CD4-positive, alpha-beta memory T cell (primary cell): ENCODE measurements at places on chromosomes 16 and 17.

- no peak for DNase-seq
These were observed 134.9 kb downstream of the SOCS1 start for GRCh38 chr16:11121083-11121608.

DNA sequence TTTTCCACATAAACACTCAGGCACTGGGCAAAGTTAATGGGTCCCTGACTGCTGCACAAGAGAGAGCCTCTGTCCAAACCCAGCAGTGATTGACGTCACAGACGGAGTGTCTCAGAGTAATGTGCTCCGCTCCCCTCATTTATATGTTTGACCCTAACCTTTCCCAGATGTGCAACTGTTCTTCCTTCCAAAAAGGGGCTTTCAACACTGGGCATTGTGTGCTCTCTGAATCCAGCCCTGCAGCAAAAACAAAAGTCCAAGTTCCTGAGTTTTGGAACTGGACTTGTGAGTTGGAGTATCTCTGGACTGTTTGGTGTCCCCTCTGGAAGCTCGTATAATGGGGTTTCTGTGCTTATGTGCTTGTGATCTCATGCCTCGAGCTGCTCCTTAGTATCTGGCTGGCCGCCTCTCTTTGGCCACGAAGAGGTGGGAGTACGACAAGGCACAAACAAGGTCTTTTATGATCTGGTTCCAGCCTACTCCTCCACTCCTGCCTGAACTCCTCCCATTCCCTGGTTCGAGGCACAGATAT lies 76.4 kb upstream of the SMIM36 start:
- DNase-seq = no peak

- no peak for DNase-seq
These were observed 5.1 kb upstream of the CPSF4L start for GRCh38 chr17:73266796-73267195.

- DNase-seq = no peak
These were observed 9.0 kb upstream of the C16orf95 start for GRCh38 chr16:87326151-87326571.

GRCh38 chr16:47728205-47728604 lies 267.1 kb downstream of the PHKB start:
- DNase-seq = no peak

DNA sequence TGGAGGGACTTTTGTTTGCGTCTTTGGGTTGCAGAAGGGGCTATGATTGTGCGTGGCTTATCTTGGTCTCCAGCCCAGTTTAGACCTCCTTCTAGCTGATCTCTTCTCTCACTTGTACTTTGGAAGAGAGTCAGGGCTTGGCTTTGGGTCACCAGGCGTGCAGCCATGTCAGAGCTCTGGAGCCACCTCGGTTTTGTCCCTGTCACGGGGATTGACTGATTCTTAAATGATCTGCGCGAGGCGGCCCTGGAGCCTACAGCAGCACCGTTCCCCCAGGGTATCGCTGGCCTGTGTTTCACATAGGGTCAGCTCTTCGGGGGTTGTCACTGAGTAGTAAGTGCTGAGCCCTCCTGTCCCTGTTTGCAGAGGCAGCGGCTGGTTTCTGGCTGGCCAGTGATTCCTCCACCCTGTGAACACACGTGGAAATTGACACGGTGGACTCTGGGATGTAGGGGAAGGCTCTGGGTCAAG lies 209.8 kb upstream of the CHMP6 start:
- no peak for DNase-seq

DNA sequence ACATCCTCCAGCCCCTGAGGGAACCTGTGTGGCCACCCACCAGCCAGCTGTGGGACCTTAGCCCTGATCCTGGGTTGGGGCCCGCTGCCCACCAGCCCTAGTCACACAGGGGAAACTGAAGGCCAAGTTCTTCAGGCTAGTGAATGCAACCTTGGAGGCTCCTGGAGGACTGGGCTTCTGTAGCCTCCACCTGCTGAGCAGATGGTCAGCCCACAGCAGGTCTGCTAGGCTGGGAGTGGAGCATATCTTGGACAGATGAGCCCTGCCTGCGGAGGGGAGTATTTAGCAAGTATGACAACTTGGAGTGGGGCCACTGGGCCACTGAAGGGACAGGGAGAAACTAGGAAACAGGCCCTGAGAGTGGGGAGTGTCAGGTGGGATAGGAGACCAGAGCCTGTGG lies 4.1 kb downstream of the DPEP3 start:
- no peak for DNase-seq

- peak; percentile 79 for DNase-seq
These were observed 5.4 kb downstream of the MYO1C start for GRCh38 chr17:1486802-1487695.

- DNase-seq = no peak
These were observed 236.7 kb upstream of the GOT2 start for GRCh38 chr16:58970775-58971174.

DNA sequence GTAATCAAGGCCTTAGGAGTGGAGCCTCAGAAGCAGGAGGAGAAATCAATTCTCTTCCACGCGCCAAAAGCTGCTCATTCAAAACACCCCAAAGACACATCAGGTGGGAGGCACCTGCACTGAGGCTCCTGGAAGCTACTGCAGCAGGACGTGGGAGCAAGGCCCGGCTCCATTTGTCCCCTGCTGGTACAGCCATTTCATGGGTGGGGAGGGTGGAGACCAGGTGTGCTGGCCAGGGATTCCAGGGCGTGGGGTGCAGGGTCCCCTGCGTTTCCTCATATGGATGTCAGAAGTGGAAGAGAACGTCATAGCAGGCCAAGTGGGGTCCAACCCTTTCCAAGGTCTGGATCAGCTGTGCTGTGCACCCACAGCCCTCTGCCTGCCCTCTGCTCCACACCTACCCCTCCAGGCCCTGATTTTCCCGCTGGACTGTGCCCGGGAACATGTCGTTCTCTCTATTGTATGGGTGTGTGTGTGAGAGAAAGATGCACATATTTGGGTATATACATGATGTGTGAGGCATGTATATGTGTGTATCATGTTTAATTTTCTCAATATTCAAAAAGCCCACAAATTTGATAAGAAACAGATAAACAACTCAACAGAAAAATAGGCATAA lies 39.2 kb upstream of the CBX4 start:
- no peak for DNase-seq

GRCh38 chr16:55328611-55329569 lies 4.9 kb downstream of the IRX6 start:
- no peak for DNase-seq

DNA sequence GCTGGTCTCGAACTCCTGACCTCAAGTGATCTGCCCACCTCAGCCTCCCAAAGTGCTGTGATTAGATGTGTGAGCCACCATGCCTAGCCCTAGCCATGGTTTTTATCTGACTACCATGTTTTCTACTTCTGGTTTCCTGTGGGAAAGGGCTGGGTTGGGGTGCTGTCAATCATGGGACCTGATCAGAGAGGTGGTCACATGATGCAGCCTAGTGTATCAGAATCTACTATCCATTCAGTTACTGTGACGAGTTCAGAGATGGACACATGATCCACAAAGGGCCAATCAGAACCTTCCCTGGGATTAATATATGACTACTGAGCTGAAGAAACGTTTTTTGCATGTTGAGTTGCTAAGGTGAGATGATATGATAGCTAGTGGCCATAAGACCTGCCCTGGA lies 59.1 kb downstream of the ABCC6 start:
- no peak for DNase-seq

GRCh38 chr17:18105027-18105426 lies 3.5 kb upstream of the MYO15A start:
- no peak for DNase-seq

DNA sequence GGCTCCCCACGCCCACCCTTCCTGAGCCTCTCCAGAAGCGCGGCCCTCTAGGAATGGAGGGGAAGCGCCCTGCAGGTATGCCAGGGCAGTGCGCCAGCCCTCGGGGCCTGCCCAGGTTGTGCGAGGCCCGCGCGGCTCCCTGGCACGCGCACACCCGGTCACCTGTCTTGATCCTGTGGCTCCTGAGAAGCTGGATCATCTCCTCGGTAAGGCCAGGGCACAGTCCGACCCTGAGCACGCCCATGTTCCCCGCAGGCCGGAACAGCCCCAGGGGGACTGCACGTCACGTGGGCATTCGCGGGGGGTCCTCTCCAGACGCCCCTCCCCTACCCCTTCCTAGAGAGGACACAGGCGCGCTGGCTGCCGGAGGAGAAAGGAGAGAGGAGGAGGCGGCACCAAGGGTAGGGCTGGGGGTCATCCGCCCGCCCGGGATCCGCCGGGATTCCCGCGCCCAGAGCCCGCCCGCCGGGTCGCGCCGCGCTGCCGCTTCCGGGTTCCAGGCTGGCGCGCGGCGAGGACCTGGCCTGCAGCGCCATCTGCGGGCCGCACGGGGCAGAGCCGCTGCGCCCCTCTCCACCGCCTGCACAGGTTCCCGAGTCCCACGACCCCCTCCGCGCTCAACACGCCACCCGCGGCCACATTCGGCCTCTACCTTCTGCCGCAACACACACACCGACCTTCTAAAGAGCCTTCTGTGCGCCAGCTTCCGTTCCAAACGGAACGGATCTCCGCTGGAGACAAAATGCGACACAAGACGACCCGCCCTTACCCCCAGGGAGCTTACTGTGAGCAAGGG lies at the start of gene RAD51D:
Gene RAD51D (minus strand): TSS at position 491 of the 796 bp plus-strand sequence. CDS start 247 bp downstream, at position 244.
- DNase-seq = peak; percentile 79

GRCh38 chr17:13002761-13003453 lies 14.9 kb downstream of the ELAC2 start:
- peak; percentile 14 for DNase-seq

DNA sequence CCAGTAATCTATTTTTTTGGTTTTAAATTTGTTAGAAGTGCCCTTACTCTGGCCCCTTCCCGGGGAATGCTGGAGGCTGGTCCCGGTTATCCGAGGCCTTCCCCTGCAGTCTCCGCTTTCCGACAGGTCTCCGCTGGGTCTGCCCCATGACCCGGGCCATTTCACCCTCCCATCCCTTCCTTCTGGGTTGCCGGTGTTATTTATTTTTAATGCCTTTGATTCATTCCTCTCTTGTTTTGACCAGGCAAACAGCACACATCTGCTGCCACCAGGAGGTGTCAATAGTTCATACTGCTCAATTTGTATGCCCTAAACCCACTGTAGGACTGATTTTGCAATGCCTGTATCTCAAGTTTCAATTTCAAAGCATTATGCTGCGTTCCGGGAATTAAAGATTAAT lies 113.2 kb upstream of the IRX5 start:
- DNase-seq = no peak

GRCh38 chr17:69761767-69762321 lies 313.2 kb upstream of the KCNJ16 start:
- DNase-seq = no peak

DNA sequence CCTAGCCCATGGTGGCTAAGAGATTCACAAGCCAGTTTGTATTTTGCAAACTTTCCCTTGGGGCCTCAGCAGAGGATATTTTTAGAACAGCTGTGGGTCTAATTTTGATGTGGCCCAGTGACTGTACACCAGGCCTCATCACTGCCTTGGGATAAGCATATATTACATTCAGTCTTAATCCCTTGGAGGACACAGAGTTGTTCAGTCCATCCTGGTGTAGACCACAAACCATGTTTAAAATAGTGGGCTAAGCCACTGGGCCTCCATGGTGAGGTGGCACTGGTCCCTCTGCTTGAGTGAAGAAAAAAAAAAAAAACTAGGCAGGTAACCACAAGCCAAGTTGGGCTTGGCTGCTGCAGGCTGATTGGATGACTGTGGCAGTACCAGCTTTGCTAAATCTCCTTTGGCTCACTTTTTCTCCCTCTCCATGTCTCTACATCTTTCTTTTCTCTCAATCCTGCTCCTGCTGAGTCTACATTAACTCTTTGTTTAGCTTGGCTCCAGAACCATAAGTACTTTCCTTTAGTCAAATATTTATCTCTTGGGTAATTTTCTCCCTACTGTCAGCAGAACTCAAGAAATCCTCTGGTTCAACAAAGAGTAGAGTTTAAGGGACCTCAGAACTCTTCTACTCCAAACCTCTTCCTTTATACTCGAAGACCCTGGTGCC lies 120.0 kb upstream of the TBX2 start:
- DNase-seq = no peak

DNA sequence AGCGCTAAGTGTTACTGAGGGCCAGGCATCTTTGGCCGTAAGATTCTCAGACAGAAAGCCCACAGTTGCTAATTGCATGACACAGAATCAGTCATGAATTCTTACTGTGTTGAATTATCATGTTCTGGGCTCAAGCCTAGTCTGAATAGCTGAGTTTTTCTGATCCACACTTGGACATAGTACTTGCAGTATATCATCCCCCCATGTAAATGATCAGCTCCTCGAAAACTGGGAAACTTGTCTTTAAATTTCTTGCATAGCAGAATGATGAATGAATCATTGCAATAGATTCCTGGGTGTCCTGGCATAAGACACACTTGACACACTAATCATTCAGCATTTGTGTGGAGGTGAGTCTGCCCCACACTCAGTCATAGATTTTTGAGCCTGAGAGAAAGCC lies 2.2 kb downstream of the MLYCD start:
- DNase-seq = no peak

DNA sequence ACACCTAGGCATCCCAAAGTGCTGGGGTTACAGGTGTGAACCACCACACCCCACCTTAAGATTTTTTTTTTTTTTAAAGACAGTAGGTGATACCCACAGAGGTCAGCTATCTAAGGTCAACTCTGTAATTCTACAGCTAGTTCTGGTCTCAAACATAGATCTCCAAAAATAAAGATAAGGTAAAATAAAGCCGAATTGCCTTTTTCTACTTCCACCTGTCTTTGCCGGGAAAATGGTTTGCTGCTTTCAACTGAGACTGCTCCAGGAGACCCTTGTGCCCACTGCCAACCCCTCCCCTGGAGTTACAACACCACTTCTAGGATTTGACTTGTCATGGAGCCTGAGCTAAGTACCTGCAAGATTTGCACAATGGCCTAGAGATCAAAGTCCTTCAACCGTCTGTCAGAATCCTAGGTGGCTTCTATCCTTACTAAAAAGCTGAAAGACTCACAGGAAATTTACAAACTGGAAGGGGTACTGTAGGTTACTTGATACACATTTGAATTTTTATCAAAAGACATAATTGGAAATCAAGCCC lies 4.7 kb upstream of the CNOT1 start:
- DNase-seq = no peak
